Stimulated activated CD8-positive, alpha-beta memory T cell treated with anti-CD3 and anti-CD28 coated beads, Interleukin-4, amount 100 ng/mL, for 4 hours (primary cell): ENCODE measurements at places on chromosomes 3 and 15.

DNA sequence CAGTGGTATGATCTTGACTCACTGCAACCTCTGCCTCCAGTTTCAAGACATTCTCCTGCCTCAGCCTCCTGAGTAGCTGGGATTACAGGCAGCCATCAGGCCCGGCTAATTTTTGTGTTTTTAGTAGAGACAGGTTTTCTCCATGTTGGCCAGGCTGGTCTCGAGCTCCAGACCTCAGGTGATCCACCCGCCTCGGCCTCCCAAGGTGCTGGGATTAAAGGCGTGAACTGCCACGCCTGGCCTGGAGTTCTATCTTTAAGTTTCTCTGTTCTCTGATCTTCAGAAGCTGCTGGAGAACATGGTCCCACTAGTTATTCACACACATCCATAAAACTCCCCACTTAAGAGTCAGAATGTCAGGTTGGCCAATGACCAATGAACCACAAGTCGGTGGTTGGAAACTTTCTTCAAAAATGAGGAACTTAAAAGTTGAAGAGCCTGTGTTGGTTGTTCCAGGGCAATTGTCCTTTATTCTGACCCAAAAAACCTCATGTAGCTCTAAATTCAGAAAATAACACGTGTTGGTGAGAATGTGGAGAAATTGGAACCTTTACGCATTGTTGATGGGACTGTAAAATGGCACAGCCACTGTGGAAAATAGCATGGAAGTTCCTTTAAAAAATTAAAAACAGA, 55.9 kb upstream of the PIK3CB start:
- no peak for DNase-seq

DNA sequence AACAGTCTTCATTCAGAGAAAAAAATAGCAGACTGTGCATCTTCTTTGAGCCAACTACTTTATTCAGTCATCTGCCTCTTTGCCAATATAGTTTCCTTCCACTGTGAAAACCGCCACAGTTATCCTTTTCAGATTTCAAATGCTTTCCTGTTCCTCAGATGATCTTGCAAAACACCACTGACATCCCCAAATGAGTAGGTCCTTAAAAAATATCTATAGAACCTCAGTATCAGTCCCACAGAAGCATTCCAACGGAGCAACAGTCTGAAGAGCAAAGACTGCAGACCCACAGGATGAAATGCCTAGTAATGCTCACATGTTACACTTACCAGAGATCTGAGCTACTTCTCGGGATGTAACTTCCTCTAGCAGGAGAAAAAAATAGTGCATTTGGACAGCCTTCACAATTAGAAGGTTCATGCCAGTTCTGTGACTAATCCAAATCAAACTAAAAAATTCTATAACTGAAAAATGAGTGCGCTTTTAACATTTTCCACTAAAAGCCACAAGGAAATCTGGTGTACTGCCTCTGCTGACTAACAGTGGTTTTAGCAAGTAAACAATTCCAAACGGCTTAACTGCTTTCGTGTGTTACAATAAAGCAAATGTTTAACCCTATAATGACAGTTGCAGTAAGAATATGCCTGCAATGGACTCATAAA, at the start of gene ANKRD28:
Gene ANKRD28, minus strand, starts transcription at position 338 of the 662 bp plus-strand sequence. CDS start 1,458 bp downstream, outside the sequence.
- no peak for DNase-seq

GRCh38 chr3:194344012-194344411, 7.1 kb downstream of the CPN2 start:
- DNase-seq, result peak; percentile 31

- DNase-seq, result no peak
Observed at GRCh38 chr15:84789762-84790161, 27.4 kb upstream of the ALPK3 start.

DNA sequence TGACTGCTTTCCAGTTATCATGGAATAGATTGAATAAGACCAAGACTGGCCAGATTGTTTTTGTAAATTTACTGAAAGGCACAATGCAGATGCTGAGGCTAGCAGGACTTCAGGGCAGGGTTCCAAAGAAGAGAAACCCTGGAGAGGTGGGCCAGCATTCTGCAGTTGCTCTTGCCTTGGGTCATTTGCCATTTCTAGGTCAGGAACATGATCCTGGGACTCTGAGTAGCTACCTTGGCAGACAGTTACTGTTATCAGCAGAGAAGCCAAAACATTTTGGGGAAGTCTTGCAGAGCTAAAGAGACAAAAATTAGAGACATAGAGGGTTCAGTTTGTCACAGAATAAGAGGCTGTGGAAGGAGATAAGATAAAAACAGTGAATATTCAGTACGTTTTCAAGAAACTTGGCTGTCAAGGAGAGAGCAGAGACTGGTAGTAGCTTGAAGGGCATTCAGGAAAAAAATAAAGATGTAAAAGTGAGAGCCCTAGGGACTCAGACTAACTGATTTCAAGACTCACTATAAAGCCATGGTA, 46.8 kb upstream of the MYRIP start:
- no peak for DNase-seq

- no peak for DNase-seq
Observed at GRCh38 chr15:96462768-96463750, 132.6 kb downstream of the NR2F2 start.

- DNase-seq, result no peak
Observed at GRCh38 chr15:79721256-79721655, 175.6 kb downstream of the MTHFS start.

DNA sequence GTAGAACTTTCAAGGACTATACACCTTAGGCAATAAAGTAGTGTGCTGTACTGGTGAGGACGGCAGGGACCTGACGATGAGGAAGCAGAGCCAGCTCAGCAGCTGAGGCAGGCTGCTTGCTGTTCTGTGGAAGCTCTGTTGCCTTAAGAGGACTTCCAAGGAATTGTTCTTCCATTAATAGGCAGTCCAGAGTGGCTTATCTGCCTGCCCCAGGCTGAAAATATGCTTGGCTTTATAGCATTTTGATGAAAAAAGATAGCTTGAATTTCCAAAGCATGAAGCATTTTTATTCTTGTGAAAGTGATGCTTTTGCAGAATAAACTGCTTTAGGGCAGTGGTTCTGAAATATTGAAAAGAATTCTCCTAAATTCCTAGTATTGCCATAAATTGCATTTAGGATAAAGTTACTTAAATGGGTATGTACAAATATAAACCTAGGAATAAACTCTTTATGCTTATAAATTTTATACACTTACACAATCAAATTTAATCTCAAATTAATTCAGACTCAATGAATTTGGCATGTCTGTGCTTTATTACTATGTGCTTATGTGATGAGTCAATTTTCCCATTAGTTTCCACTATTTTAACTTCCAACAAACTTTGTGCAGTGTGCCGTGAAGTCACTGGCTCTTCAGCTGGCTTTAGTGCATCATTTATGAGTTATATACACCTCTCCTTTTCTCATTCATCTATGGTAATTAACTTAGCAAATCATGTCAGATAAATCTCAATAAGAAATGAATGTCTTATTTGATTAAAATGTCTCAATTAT, 231.0 kb upstream of the RASGRP1 start:
- no peak for DNase-seq

DNA sequence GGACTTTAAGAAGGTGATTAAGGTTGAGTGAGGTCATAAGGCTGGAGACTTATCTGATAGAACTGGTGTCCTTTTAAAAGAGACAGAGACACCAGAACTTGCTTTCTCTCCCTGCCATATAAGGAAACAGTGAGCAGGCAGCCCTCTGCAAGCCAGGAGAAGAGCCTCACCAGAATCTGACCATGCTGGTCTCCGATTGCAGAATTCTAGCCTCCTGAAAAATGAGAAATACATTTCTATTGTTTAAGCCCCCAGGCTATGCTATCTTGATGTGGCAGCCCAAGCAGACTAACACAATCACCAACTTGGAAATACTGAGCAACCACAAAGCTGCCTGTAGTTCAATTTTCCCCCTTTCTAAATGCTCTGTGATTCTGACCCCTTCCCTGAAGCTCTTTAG, 161.4 kb upstream of the RARB start:
- no peak for DNase-seq

DNA sequence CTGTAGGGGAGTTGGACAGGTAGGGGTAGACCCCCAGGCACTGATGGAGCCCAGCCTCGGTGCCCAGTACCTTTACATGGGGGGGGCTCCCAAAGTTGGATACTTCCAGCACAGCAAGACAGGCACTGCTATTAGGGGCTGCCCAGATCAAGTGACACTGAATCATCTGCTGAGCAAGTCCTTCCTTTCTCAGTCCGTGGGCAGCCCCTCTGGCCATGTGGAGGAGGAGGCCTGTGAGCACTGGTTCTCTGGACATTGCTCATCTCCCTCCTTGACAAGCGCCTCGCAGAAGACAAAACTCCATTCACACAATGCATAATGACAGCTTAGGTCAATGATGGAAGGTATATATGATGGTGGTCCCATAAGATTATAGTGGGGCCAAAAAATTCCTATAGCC, 35.7 kb downstream of the EEFSEC start:
- DNase-seq, result no peak

DNA sequence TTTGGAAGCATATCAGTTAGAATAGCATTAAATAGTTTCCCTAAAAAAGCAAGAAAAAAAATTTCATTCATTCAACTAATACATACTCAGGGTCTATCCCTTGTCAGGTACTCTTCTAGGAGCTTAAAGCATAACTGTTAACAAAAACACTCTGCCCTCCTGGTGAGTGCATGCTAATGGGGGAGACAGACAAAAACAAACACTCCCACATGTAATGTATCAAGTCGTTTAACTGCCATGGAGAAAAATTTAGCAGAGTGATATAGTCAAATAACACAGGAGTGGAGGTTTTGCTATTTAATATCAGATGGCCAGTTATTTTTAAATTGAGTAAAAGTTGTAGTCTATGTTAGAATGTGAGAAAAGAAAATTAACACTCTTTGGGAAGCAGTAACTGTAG, 254.5 kb upstream of the RARB start:
- no peak for DNase-seq

DNA sequence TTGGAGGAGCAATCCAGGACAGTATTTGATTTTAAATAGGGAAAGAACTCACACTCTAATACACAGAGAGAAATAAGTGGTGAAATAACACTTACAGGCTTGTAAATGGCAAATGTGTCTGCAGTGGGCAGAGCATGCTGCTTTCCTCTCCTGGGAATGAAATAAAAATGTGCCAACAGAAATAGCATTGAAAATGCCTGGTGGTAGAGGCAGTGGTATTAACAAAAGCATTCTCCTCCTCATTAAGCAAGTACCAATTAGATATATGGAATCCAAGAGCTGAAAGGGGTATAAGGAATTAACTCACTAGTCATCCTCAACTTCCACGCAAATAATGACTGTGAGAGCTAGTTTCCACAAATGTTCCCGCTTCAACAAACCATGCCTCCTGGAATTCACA, 364.1 kb upstream of the KCNMB2 start:
- no peak for DNase-seq

- no peak for DNase-seq
Observed at GRCh38 chr3:144968750-144969350, 997.2 kb downstream of the DIPK2A start.

- no peak for DNase-seq
Observed at GRCh38 chr15:32657198-32657883, 15.8 kb downstream of the SCG5 start.

DNA sequence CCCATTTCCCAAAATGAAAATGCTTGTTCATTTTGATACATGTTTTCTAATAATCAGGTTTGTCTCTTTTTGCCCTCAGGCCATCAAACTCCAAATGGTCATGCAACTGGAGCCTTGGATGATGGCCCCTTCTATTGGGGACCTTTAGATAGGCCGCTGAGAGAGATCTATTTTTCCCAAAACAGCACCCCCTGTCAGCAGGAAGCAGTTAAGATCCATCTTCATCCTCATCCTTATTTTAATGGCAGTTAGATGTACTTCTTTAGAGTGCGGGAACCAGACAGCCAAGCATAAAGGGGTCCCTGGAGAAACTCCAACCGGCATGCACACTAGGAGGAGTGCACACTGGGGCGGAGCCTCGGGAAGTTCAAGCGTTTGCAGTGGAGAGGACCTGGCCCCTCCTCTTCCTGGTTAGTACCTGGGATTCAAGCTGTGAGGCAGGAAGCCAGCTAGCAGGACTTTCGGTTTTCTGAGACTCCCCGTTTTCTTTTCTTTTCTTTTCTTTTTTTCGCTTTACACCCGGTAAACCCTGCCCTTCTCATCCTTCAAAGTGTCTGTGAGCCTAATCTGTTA, 31.9 kb upstream of the STRIT1 start:
- no peak for DNase-seq

DNA sequence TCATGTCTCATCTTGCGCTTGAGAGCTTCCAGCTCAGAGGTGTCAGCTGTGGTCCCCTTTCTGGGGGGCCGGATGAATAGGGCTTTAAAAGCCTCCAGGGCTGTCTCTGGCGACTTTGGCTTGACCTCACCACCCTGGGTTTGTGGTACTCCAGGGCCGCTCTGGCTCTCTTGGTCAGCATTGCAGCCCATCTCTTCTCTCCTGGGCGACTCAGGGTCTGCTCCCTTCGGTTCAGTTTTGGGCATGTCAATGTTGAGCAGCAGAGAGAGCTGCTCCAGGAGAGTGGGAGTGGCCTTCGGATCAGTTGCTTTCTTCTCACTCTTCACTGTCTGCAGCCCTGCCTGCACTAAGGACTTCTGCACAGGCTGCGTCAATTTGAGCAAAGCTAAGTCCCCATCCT, 127.9 kb downstream of the FMN1 start:
- no peak for DNase-seq

DNA sequence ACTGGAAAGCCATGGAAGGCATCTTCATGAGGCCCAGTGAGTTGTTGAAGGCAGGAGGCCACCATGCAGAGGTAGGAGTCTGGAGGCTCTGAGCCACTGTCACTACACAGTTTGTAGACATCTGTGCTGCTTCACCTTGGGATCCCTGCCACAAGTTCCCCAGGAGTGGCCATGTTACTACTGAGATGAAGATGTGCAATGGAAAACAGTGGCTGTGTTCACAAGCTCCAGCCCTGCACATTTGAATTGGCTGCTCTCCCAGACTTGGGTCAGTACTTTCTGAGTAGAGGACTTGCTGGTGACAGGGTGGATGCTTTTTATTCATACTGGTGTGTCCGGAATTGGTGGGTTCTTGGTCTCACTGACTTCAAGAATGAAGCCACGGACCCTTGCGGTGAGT, 86.9 kb upstream of the C15orf39 start:
- no peak for DNase-seq

- DNase-seq, result no peak
Observed at GRCh38 chr3:170909129-170909903, 879 bp upstream of the EIF5A2 start.

DNA sequence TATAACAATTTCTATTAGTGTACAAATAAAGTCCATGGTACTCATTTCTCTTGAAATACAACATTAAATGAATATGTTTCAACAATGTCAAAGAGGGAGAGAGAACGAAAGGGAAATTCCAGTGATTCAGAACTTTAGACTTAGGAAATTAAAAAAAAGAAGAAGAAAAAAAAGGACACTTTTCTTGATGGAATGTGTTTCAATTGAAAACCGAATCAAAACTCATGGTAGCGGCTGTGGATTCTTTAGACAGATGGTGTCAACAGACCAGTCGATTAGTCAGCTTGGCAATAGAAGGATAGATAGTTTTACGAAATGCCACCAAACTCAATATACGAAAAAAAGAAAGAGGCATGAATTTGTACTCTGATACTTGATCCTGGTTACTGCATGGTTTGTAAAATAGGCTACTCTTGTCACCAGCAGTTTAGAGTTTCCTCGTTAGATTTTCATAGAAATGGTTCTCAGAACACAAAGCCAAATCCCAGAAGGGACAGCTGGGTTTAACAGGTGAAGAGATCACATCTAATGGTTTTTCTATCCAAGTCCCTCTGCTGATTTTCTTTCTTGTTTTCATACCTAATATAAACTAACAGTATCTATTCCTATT, 793.5 kb downstream of the ROBO1 start:
- no peak for DNase-seq

- DNase-seq, result no peak
Observed at GRCh38 chr15:21261965-21262850, 178.1 kb downstream of the POTEB3 start.

- no peak for DNase-seq
Observed at GRCh38 chr15:67166280-67167009, 88.0 kb downstream of the AAGAB start.

GRCh38 chr3:79361748-79362378, 405.9 kb downstream of the ROBO1 start:
- DNase-seq, result no peak
